ENCODE measurements at places on chromosomes 6 and 20.

GRCh38 chr6:123022975-123023374 is 26.9 kb downstream of the CLVS2 start:
- peak; percentile 7 for DNase-seq

DNA sequence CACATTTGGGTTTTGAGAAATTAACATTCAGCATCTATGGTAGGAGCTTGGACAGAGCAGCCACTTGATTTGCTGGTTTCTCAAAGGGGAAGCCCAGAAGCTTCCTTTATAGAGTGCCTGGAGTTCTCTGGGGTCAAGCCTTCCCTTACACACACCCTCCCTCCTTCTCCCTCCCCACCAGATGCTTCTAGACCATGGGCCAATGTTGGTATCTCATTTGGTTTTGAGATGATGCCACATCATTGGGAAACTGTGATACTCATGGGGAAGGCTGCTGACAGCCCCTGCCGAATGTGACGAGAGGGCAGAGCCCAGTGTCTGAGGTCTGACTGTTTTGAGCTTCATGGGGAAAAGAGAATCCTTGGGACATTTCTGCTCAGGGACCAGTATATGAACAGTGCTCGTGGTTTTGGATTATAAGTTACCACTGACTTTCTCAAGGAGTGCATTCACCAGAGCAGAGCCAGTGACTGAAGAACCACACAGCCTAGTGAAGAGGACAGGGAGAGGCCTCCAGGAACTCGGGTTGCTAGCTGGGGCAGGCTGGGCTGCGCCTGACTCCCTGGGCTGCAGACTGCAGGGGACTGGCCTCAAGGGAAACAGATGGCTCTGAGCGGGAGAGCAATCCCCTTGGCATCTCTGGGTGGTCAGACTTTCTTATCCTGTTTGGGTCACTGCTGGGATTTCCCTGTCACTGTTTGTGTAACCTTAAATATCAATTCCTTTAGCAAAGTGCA is 46.4 kb upstream of the CST5 start:
- no peak for DNase-seq

DNA sequence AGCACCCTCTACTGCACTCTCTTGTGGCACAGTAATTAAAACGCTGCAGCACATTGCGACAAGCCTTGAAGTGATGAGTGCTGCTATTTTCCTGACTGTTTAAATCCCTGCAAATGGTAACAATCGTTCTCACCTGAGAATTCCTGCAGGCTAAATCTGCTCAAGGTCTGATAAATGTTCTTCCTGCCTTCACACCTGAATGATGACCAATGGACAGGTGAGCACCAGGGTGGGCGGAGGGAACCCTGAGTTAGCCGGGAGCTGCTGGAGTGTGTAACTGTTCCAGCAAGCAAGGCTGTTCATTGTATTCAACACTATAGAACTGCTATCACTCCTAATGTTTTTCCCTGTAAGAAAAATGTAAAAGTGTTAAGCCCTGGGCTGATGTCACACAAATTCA is 4.0 kb downstream of the DACT2 start:
- DNase-seq: no peak

- DNase-seq: no peak
Measured at GRCh38 chr20:51757226-51757625, 11.0 kb downstream of the ATP9A start.

DNA sequence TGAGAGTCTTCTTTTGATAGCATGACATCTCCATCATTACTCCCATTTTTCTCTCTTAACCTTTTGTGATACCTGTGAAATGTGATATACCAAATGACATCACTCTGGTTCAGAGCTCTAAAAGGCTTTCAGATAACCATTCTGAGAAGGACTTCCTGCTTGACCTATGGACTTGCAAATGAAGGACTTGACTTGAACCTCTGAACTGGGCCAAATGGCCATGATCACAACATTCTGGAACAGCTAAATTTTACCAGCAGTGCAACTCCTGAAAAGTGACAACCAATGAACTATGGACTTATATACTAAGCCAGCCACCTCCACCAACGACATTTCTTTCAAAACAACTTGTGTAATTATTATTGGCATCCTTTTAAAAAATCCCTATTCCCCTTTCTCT is 1085.8 kb upstream of the CITED2 start:
- DNase-seq: no peak

GRCh38 chr6:3325210-3325609 is 66.5 kb downstream of the PSMG4 start:
- DNase-seq: no peak

- DNase-seq: no peak
Measured at GRCh38 chr6:134634466-134634865, 315.4 kb downstream of the ALDH8A1 start.

GRCh38 chr6:137728386-137729349 is 138.4 kb upstream of the TNFAIP3 start:
- no peak for DNase-seq

DNA sequence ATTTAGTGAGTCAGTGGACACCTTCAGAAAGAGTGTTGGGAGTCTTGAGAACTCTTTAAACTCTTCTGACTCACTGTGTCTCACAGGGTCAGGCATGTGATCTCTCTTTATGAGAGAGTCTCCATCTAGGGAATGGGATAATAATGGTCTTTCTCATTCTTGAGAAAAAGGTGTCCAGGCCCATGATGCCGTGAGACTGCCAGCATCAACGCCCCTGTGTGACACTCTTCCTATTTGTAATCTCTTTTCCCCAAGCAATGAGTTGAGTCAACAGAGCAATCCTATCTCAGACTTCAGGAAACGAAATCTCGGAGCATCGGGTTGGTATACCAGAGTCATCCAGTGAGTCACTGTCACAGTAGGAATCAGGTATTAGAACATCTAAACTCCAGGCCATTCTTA is 82.3 kb upstream of the BMP2 start:
- DNase-seq: no peak

DNA sequence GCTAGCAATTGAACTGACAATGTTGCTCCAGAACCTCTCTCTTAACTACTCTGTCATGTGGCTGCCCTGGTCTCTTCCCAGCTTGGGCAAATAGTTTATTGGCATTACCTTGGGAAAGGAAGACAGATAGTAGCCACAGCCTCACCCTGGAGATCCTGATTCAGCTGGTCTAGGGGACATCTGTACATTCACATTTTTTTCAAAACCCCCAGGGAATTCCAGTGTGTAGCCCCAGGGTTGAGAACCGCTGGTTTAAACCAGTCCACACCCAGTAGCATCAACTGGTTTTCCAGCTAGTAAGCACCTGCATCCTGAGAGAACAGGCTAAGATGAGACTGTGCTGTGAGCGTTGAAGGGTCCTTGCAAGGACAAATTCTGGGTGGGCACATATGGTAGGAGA is 9.6 kb downstream of the SCUBE3 start:
- no peak for DNase-seq

- DNase-seq: peak; percentile 41
Measured at GRCh38 chr6:152124429-152125074, 317.1 kb downstream of the ESR1 start.

GRCh38 chr20:33679758-33680485 is 5.7 kb upstream of the NECAB3 start:
- no peak for DNase-seq

GRCh38 chr6:146581968-146582367 is 16.8 kb upstream of the ADGB start:
- DNase-seq: no peak

GRCh38 chr6:163391985-163392384 is 22.5 kb upstream of the QKI start:
- no peak for DNase-seq

GRCh38 chr6:168374541-168375071 is 55.0 kb upstream of the DACT2 start:
- no peak for DNase-seq

- DNase-seq: no peak
Measured at GRCh38 chr6:7728855-7729590, 3.1 kb downstream of the BMP6 start.

GRCh38 chr6:137342607-137343190 is 123.5 kb upstream of the IFNGR1 start:
- no peak for DNase-seq

- no peak for DNase-seq
Measured at GRCh38 chr6:110471726-110472365, 4.6 kb downstream of the SLC22A16 start.

GRCh38 chr6:156026486-156027247 is 571.0 kb upstream of the NOX3 start:
- DNase-seq: no peak

- DNase-seq: no peak
Measured at GRCh38 chr6:127716465-127716864, 139.5 kb downstream of the C6orf58 start.

- no peak for DNase-seq
Measured at GRCh38 chr6:151664390-151664789, 143.1 kb upstream of the ESR1 start.

GRCh38 chr20:58839991-58840747 is 10.5 kb downstream of the GNAS-AS1 start:
- DNase-seq: no peak

DNA sequence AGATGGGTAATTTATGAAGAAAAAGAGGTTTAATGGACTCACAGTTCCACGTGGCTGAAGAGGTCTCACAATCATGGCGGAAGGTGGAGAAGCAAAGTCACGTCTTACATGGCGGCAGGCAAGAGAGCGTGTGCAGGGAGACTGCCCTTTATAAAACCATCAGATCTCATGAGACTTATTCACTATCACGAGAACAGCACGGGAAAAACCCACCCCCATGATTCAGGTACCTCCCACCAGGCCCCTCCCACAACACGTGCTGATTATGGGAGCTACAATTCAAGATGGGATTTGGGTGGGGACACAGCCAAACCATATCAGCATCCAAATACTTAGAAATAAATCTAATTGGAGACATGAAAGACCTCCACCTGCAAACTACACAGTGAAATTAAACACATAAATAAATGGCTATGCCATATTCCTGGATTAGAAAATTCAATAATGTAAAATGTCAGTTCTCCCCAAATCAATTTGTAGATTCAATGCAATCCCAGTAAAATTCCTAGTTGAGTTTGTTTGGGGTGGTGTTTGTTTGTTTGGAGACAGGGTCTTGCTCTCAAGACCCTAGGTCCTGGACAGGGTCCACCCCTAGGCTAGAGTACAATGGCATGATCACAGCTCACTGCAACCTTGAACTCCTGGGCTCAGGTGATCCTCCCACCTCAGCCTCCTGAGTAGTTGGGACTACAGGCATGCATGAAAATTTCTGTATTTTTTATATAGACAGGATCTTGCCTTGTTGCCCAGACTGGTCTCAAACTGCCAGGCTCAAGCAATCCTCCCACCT is 101.6 kb downstream of the TAF4 start:
- DNase-seq: no peak

- DNase-seq: no peak
Measured at GRCh38 chr20:37179683-37180524, 556 bp upstream of the MROH8 start.

DNA sequence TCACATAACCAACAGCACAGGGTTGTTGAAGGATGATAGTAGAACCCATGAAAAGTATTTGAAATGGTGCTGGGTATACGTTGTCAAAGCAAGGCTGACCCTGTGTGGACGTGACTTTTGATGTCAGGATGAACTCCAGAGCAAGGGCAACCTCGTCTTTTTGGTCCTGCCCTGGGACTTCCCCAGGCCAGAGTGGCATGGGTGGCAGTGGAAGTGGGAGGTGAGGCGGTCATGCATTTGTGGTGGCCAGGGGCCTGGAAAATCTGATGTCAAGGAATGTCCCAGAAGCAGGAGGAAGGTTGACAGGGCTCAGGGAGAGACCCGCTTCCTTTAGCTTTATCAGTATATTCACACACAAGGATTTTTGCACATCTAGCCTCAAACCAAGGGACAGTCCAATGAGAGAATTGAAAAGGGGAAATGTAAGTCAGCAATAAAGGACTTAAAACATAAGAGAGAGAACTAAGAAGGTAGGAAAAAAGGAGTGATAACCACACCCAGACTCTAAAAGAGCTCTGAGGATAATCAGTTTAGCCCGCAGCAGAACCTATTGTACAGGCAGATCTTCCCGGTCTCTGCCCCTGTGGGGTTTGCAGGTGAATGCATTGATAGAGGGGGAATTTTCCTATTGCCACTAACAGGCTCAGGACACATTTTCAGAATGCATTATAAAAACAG is 98.8 kb upstream of the HDGFL1 start:
- DNase-seq: no peak

GRCh38 chr6:127972815-127973214 is 72.0 kb upstream of the THEMIS start:
- DNase-seq: no peak

DNA sequence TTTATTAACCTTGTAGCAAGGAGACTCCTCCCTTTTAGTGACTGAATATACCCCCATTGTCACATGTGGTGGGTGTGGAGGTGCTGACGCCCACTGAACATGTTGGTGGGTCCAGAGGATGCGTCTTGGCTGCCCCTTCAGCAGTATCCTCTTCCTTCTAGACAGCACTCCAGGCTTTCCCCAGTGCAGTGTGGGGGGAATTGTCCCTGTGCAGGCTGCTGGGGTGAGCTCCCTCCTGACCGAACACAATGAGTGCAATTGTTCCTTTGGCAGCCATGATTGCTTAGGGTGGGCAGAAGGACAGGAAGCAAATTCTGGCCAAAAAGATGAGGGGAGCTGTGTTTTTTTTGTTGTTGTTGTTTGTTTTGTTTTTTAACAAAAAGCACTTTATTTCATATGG is 209.3 kb upstream of the PDE10A start:
- DNase-seq: no peak

GRCh38 chr6:138493413-138493812 is 5.9 kb downstream of the NHSL1 start:
- no peak for DNase-seq

DNA sequence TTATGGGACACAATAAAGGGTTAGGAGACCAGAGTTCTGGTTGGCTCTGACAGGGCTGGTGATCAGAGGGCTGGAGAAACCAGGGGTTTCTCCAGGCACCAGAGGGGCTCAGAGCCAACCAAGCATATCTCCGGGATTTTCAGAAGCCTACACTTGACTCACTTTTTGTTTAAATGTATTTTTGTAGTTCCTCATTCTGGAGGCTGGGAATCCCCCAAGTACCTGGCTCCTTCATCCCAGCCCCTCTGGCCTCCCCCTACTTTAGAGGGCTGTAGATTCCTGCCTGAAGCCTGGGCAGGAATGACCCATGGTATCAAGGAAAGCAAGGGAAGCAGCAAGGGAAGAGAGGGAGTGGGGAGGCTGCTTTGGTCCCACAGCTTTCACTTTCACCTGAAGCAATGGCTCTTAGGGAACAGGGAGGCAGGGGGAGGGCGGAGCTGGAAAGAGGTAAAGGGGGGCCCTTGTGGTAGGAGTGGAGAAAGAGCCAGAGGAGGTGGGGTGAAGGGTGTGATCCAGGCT is 973 bp downstream of the CD40 start:
- no peak for DNase-seq

- no peak for DNase-seq
Measured at GRCh38 chr6:97189767-97190166, 93.2 kb downstream of the MMS22L start.

DNA sequence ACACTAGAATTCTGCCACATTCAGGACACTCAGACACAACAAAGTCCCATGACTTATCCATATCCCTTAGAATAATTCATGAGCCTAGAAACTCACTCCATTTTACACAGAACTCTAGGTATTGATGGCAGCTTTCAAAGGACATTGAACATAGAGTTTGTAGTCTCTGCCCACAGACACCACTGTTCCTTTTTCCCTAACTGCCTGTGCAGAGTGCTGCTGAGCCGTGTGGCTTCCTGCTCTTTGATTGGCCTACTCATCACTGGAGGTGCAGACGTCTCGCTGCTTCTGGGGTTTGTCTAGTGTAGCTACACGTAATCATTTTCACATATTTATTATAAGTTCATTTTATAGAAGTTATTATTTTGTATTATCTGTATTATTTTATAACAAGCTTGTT is 407.6 kb downstream of the PREX1 start:
- DNase-seq: no peak
